ENCODE measurements at places on chromosomes 3 and 15. TPM values are rescaled to one million over a fixed set of nuclear protein-coding genes. Genes with fewer than 3 reads are reported as not detected.

DNA sequence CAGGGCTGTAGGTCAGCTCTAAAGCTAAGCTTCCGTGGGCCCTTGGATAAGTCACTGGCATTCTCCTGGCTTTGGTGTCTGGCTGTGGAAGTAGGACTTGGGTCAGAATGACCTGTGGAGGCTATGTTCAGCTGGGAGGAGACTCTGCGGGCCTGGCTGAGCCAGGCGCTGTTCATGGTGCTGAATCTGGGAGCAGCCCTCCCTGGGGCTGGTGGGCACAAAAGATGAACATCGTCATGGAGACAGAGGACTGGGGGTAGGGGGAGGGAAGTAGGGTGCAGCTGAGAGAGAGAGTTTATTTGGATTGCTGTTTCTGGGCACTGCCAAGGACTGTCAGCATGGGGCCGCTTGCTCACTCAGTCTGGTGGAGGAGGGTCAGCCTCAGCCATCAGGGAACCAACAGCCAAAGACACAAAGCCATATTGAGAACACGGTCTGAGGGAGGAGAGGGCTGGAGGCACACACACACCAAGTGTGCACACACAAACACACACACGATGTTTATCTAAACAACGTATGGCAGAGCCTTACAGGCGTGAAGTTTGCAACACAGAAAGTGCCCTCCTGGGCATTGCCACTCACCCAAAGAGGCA lies 120.7 kb upstream of the LINGO1 start:
- peak; percentile 80 for DNase-seq

GRCh38 chr15:60682615-60683014 lies 203.7 kb upstream of the ICE2 start:
- DNase-seq = no peak

DNA sequence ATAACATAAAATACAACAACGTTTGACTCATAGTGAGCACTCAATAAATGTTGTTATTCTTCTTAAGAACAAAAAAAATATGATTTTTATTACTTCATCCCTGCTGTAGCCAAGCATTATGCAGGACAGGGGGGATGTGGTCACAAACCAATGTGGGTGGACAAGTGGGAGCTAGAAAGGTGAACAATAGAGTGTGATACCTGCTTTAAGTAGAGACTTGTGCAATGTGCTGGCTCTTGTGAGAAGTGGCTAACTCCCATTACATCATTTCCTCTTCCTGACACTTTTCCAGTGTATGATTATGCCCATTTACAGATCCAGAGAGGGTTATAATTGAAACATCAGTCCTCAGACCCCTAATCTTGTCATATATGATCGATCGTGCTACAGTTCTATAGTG lies 193.6 kb downstream of the UBE2E2 start:
- no peak for DNase-seq

- DNase-seq = no peak
Measured at GRCh38 chr15:89628806-89629715, 26.2 kb downstream of the KIF7 start.

- DNase-seq = no peak
Measured at GRCh38 chr3:32813180-32813579, 4.6 kb upstream of the TRIM71 start.

DNA sequence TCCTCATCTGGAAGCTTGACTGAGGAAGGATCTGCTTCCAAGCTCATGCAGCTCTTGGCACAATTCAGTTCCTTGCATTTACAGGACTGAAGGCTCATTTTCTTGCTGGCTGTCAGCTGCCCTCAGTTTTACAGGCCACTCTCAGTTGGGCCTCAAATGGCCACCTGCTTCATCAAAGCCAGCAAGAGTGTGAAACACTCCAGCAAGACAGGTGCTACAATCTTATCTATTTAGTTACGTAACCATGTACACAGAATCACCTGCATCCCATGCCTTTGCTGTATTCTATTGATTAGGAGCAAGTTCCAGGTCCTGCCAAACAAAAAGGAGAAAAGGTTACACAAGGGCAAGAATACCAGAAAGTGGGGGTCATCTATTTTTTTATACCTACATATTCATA lies 40.8 kb downstream of the RHCG start:
- no peak for DNase-seq

GRCh38 chr3:12159227-12159601 lies 502 bp upstream of the TIMP4 start:
- DNase-seq = peak; percentile 53

DNA sequence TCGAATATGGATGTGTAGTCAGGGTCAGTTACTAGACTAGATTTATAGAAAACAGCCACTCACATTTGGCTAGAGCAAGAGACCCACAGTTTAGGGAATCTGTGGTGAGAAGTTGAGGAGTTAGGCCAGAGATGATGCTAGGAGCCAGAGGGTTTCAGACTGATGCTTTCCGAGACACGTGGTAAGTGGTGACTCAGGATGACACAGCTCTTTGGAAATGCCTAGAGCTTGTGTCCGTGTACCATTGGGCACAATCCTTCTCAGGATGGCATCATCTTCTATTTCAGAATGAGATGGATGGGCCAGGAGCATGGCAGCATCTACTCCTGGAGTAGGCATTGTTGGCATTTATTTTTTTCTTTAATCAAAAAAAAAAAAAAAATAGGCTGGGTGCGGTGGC lies 28.5 kb downstream of the PTPRG start:
- DNase-seq = no peak

GRCh38 chr3:154364849-154365248 lies 40.6 kb upstream of the DHX36 start:
- DNase-seq = no peak

DNA sequence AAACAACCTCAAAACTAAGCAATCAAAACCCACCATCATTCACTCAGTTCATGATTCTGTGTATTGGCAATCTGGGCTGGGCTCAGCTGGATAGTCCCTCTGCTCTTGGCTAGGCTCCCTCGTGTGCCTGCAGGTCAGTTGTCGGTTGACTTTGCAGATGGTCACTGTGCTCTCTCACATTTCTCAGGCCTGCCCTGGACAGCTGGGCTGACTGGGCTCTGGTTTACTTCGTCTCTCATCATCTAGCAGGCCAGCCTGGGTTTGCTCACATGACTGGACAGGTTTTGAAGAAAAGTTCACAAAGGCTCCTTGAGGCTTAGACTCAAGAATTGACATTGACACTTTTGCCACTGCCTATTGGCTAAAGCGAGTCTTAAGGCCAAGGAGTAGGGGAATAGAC lies 105.0 kb upstream of the CTNNB1 start:
- no peak for DNase-seq

- DNase-seq = peak; percentile 36
Measured at GRCh38 chr3:83928391-83928790, 1030.4 kb upstream of the CADM2 start.

- no peak for DNase-seq
Measured at GRCh38 chr3:147387291-147387884, 19.0 kb downstream of the ZIC4 start.

DNA sequence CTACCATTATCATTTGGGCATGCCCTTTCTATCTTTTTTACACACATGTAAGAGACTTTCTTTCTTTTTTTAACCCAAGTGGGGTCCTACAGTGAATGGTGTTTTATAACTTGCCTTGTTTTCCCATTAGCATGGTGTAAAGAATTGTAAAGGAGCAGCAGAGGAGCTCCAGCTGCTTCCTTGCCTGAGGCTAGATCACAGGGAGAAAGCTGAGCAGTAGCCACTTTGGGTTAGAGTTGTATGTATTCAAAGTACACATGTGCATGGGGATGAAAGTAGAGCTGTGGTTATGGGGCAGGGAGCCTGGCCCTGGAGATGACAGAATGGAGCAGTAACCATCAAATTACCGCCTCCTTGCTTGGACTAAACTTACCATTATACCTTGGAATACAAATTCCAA lies 231.1 kb upstream of the PDZRN3 start:
- DNase-seq = no peak

- no peak for DNase-seq
Measured at GRCh38 chr15:58115692-58116091, 22.5 kb upstream of the AQP9 start.

- DNase-seq = no peak
Measured at GRCh38 chr3:149605902-149606301, 51.9 kb downstream of the WWTR1 start.

DNA sequence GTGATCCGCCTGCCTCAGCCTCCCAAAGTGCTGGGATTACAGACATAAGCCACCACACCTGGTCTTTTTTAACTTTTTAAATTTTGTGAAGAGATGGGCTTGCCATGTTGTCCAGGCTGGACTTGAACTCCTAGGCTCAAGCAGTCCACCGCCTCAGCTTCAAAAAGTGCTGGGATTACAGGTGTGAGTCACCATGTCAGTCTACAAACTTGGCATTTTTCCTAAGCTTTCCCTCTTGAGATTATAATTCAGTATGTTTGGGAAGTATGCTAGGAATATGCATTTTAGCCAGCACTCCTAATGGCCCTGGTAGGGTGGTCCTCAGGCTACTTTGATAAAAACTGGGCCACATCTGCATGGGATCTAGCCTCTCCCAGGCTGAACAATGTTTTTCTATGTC lies 4.4 kb downstream of the WDR73 start:
- DNase-seq = no peak

GRCh38 chr15:89817701-89818280 lies 3.1 kb upstream of the ANPEP start:
- no peak for DNase-seq

GRCh38 chr3:172211123-172211522 lies 171.7 kb downstream of the FNDC3B start:
- no peak for DNase-seq

GRCh38 chr3:135487261-135487660 lies 478.3 kb upstream of the PPP2R3A start:
- no peak for DNase-seq

DNA sequence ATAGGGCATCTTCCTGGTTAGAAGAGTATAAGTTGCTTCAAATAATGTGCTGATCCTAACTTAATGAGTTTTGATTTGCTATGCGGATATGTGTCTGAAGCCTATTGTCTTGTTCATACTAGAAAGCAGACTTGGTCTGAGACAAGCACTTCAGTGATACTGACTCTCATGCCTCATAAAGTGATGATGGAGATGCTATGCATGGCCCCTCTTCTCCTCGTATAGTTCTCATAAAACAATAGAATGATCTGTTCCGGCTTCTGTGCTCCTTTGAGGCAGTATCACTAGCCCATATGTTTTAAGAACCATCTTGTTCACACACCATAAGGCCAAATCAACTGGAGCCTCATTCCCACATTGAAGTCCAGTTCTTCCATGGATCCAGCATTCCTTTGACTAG lies 222.1 kb downstream of the LRTM1 start:
- no peak for DNase-seq

GRCh38 chr3:73542136-73542535 lies 82.6 kb downstream of the PDZRN3 start:
- DNase-seq = peak; percentile 53

DNA sequence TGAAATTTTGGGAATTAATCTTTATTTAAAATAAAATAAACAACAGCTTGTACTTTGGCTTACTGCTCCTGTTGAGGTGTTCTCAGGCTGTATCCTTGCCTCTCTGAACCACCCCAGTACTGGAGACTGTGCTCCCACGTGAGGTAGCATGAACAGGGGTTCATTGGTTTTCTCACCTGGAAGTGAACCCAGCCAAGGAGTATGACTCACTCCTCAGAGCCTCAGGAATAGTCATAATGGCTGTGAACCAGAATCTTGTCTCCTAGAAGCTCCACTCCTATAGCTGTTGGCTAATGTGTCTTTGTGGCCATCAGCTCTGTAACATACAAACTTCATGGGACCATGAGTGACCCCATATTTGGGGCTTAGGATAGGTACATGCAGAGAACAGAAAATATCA lies 122.5 kb upstream of the ST8SIA2 start:
- DNase-seq = no peak

DNA sequence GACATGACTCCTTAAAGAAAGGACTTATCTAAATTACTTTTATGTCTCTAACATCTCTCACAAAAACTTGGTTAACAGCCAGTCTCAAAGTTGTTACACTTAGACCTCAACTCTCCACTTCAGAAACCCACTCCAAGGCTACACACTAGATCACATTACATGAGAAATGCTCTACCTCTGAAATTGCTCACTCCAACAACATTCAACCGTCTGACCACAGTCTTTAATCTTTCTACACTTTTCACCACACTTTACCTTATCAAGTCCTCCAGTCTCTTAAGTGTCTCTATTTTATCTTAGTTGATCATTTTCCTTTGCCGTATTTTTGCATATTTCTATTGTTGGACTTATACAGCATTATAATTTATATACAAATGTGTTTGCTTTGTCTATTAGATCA lies 5.8 kb downstream of the SLC12A6 start:
- no peak for DNase-seq

DNA sequence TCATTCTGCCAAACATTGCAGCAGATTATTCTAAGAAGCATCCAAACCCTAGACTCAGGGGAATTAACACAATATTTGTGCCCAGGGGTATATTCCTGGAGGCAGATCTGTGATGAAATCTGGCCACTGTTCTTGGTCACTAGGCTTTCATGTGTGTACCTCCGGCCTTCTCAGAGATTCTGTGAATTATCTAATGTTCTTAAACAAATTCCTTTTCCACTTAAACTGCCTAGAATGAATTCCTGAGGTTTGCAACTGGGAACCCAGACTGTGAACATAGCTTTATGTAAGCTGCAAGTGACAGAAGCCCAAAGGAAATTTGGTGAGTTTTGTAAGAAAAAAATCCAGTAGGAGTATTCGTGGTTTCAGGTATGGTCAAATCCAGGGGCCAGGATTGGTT lies 20.7 kb upstream of the CTNNB1 start:
- DNase-seq = no peak

DNA sequence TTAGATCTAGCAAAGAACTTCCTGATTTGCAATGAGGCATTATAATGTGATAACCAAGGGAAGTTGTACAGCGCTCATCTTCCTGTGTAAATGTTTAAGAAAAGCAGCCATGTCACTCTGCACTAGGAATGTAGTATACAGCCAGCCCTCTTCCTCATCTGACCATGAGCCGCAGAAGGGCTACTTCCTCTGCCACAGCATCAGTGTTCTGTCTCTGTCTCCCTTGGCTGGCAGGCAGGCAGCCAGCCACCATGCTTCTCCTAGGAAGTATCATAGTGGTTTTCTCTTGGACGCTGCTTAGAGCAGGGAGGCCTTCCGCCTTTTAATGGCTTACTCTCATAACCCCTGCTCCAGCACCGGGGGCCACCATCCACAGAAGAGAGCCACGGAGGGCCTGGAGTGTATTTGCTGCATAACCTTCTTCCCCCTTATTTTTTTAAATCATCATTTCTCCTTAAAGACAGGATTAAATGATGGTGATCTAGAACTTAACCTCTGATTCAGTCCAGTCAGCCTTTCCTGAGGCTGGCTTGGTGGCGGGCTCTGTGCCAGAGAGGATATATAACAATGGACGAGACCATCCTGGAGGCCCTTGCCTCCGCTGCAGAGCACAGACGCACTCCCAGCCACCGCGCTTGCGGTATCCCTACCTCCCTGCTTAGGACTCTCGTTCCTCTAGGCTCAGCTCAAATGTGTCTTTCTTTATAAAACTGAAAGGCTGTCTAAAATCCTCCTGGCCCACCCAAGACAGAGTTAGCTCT lies 57.3 kb upstream of the PLXNA1 start:
- DNase-seq = no peak

PPP1R14D gene
- 0.25 TPM for total RNA-seq

CEP70 gene
- 33.5 TPM for total RNA-seq

ITIH3 gene
- 0.37 TPM for total RNA-seq

CX3CR1 gene
- total RNA-seq = 0.37 TPM

GPR62 gene
- total RNA-seq = 0.46 TPM

CSNK1G1 gene
- total RNA-seq = 19.3 TPM

GCNT3 gene
- 0.20 TPM for total RNA-seq

GHSR gene
- total RNA-seq = not detected

CEP19 gene
- 1.5 TPM for total RNA-seq

COPS2 gene
- 64.6 TPM for total RNA-seq

PODXL2 gene
- 37.8 TPM for total RNA-seq

GALNT15 gene
- 0.18 TPM for total RNA-seq

SHC4 gene
- total RNA-seq = 0.63 TPM

CYP19A1 gene
- not detected for total RNA-seq

DPPA2 gene
- 15.0 TPM for total RNA-seq
